COLO829 (cell line): ENCODE measurements at places on chromosomes 1 and 21.

DNA sequence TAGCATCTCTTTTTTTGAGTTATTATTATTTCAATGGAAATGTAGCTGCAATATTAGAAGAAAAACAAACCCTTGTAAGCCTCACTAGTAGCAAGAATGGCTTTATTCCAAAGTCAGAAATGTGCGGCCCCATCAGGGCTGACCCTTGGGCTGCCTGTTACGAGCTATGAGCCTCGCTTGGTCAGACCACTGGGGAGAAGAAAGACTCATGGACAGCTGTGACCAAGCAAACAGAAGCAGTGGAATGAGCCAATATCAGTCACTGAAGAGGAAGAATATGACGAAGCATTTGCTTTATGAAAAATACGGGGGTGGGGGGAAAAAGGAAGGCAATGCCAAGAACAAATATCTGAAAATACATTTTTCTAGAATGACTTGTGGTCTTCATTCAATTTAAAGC is 504.5 kb downstream of the LMO4 start:
- no peak for DNase-seq

GRCh38 chr21:14686466-14687267 is 140.6 kb upstream of the SAMSN1 start:
- no peak for DNase-seq

DNA sequence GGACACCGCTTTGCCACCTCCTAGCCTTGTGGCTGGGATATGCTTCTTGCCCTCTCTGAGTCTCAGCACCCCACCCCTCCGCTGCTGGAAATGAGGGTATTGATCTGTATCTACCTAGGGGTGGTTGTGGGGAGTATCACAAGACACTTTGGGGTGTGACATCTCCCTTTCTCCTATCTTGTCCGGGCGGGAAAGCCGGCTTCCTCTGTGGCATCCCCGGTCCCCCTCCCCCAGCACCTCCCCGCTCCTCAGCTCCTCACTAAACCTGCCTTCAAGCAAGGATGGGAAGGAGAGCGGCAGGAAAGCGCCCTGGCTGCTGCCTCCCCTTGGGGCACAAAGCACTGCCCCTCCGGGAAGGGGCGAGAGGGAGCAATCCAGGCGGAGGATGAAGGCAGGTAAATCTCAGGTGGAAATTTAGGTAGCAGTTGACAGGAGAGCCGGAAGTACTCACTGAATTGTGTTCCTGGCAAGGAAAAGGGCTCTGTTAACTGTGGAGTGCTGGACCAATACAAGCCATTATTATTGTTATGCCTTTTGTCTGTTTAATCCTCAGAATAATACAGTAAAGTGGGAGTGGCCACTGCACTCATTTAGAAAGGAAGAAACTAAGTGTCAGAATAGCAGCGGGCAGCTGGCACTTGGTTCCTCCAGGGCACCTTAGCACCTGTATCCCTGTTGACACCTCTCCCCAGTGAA is 49.0 kb upstream of the LRP8 start:
- DNase-seq = no peak

- DNase-seq = no peak
Observed at GRCh38 chr1:55703726-55704363, 488.7 kb upstream of the USP24 start.

DNA sequence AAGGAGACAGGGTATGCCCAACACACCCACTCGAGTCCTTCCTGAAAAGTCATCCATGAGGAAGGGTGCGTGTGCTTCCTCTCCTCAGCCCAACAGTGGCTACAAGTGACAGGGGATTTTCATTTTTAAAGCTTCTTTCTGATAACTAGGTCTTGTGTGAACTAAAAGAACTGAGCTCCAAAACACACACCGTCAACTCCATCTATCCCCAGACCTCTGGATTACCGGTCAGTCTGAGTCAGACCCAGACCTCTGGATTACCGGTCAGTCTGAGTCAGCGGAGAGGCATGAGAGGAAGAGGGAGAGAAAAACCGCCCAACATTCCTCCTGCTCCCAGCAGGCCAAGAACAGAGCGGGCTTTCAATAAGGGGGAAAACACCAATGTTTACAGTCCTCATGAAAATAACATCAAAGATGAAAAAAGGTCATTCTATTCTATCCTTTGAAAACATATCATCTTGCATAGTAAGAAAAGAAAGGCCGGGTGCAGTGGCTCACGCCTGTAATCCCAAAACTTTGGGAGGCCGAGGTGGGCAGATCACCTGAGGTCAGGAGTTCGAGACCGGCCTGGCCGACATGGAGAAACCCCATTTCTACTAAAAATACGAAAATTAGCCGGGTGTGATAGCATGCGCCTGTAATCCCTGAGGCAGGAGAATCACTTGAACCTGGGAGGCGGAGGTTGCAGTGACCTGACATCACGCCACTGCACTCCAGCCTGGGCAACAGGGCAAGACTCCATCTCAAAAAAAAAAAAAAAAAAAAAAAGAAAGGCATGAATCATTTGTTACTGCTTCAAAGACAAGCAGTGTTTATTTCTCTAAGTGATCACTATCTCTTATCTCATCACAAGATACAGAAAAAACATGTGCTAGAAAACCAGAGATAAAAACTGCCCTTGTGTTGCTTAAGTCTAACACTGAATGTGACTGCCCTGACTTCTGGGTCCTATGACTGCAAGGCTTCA is 3.4 kb downstream of the PTTG1IP start:
- DNase-seq = peak; percentile 88

- peak; percentile 77 for DNase-seq
Observed at GRCh38 chr1:157193702-157194391, 55.7 kb upstream of the ETV3 start.

- no peak for DNase-seq
Observed at GRCh38 chr1:77044133-77044849, 174.9 kb downstream of the PIGK start.

DNA sequence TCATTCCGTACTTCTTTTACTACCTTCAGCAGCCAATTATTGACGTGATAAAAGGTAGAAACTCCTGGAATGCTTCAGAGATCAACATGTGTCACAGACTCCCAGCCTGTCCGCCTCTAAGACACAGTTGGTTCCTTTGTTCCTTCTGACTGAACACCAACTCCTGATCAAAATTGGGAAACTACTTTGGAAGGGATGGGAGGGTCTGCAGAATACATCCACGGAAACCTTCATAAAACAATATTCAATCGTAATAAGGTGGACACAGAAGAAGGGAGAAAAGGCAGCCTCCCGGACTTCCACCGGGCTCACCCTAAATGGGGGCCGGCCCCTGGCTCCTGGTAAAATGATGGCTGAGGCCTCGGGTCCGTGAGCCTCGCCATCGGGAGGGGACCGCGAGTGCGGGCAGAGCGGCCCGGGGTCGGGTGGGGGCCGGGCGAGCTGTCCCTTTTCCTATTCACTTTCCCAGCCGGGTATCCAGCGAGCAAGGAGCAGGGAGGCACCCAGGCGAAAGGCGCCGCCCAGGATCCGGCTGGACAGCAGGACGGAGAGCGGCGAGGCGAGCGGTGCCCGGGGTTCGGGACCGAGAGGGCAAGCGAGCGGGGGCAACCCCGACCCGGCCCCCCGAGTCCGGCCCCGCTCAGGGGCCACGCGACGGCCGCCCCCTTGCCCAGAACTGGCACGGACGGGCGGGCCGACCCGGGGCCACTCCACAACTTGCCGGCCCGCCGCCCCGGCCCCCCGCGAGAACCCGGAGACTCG is 805 bp downstream of the NRIP1 start:
- no peak for DNase-seq

- no peak for DNase-seq
Observed at GRCh38 chr1:32448773-32449456, 16.0 kb upstream of the ZBTB8B start.

GRCh38 chr1:197356723-197357533 is 88.9 kb downstream of the CRB1 start:
- peak; percentile 35 for DNase-seq

GRCh38 chr1:177847843-177848242 is 122.0 kb downstream of the SEC16B start:
- DNase-seq = no peak

DNA sequence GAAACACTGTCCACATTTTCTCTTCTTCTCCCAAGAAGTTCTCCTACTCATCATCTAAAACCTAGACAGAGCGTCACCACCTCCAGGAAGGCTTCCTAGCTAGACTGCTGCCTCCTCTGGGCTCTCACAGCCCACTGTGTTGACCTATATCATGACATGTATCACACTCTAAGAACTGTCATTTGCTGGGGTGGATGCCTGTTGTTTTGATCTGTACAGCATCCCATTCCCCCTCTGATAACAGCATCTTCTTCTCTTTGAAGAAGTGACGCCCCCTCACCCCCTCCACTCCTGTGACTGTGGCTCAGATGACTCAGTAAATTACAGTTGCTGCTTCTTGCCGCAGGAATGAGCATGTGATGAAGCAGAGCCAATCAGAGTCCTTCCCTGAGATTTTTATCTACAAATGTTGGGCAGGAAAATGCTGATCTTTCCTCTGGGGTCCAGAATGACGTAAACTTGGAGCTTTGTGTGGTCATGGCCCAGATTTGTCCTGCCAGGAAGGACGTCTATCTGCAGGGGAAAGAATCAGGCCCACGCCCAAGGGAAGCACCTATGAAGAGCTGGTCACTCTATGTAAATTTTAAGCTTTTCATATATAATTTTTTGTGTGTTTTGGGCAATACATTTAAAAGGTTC is 28.0 kb upstream of the FOXO6 start:
- DNase-seq = no peak

- peak; percentile 56 for DNase-seq
Observed at GRCh38 chr1:178724728-178725465, at the start of gene RALGPS2. Gene RALGPS2 (plus strand): TSS chr1:178725244. CDS start chr1:178776765, 51,521 bp downstream.

GRCh38 chr1:192802406-192802805 is 6.4 kb upstream of the RGS2 start:
- no peak for DNase-seq

GRCh38 chr1:85174503-85174902 is 26.3 kb downstream of the SYDE2 start:
- no peak for DNase-seq

- DNase-seq = no peak
Observed at GRCh38 chr1:77283701-77284425, 2.0 kb downstream of the AK5 start.

GRCh38 chr1:194174528-194174927 is 988.1 kb upstream of the B3GALT2 start:
- no peak for DNase-seq

GRCh38 chr1:26923711-26924110 is 2.2 kb downstream of the NUDC start:
- no peak for DNase-seq

- no peak for DNase-seq
Observed at GRCh38 chr21:33403128-33403785, at the start of gene IFNGR2. Gene IFNGR2 (plus strand): TSS chr21:33403413. CDS start chr21:33403544, 131 bp downstream.

DNA sequence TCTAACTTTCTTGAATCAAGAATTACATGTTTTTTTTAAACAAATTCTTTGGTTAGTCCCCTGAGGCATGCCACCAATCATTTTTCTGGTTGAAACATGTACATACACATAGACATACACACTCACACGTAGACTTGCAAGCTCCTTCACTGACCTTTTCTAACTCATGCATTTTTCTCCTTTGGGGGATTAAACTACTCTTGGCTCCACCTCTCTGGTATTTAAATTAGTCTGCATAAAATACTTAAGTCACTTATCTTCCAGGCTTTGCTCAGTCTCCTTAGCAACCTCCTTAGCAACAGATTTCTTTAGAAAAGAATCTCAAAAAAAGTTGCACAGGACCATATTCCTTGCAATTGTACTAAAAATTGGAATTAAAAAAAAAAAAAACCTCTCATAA is 440.9 kb upstream of the LRRC7 start:
- DNase-seq = no peak

GRCh38 chr1:3539707-3540425 is 71.4 kb downstream of the MEGF6 start:
- no peak for DNase-seq

DNA sequence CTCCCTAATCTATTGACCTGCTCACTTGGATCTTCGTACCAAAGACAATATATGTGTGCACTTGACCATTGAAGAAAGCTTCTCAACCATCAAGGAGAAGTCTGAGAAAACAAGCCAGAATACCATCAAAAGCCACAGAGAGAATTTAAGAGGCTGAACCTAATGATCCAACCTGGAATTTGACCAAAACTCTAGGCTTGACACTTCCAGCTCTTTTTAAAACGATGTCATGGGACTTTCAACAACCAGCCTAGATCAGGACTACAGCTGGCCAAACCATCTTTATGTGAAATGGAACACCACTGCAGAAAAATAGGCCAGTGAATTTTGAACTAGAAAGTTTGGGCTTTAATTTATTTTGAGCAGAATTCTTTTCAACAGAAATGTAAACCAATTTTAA is 444.4 kb downstream of the LTN1 start:
- no peak for DNase-seq

DNA sequence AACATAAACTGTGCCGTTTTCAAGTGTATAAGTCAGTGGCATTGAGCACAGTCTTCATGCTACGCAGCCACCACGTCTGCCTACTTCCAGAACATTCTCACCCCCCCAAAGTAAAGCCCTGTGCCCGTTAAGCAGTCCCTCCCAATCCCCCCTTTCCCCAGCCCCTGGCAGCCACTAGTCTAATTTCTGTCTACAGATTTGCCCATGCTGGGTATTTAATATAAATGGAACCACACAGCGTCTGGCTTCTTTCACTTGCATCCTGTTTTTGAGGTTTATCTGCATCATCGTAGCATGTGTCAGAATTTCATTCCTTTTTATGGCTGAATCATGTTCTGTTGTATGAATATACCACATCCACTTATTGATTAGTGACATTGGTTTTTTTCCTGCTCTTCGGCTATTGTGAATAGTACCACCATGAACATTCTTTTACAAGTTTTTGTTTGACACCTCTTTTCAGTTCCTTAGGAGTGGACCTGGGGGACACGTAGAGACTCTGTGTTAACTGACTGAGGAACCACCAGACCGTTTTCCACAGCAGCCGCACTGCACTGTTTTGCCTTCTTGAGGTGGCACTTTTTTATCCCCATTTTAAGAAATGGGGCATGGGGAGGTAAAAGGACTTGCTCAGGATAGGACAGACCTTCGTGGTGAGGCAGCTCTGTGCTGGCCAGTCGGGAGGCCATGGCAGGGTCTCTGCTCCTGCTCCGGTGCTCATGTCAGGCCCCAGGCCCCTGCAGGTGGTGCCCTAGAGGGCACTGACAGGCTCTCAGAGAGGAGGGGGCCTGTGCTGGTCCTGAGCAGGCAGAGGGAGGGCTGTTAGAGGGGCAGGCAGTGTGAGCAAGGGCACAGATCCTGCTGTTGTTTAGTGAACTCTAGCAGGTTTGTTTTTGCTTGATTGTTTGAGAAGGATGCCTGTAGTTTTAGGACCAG is 123.8 kb downstream of the PCBP3 start:
- no peak for DNase-seq

DNA sequence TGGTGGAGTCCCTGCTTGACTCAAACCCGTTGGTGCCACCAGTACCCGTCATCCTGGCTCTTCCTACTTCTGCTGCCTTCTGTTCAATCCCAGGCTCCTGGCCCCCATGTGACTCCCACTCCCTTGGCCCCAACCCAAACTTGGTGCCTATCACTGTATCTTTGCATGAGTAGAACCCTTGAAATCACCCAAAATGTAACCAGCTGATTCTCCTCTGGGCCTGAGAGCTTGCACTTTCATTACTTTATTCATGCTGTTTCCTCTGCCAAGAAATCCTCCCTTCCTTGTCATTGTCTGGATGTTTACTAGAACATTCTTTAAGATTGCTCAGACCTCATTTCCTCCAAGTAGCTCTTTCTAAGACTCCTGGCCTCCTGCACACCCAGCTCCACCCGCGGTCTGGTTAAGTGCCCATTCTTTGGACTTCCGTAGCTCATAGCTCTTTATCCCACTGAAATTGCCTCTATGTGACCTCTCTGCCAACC is 15.7 kb downstream of the PTAFR start:
- DNase-seq = no peak

- no peak for DNase-seq
Observed at GRCh38 chr1:46798810-46799209, at the start of gene CYP4B1. Gene CYP4B1 (plus strand): TSS chr1:46799046. CDS start chr1:46799082, 36 bp downstream.
